ENCODE measurements at places on chromosomes 4 and X.

GRCh38 chrX:110795645-110796406 is at the start of gene CHRDL1:
CHRDL1 (minus strand) TSS chrX:110795817; CDS start chrX:110792181, 3,636 bp downstream.
- DNase-seq = no peak

- DNase-seq = no peak
Measured at GRCh38 chr4:139606579-139607501, 50.8 kb upstream of the SETD7 start.

DNA sequence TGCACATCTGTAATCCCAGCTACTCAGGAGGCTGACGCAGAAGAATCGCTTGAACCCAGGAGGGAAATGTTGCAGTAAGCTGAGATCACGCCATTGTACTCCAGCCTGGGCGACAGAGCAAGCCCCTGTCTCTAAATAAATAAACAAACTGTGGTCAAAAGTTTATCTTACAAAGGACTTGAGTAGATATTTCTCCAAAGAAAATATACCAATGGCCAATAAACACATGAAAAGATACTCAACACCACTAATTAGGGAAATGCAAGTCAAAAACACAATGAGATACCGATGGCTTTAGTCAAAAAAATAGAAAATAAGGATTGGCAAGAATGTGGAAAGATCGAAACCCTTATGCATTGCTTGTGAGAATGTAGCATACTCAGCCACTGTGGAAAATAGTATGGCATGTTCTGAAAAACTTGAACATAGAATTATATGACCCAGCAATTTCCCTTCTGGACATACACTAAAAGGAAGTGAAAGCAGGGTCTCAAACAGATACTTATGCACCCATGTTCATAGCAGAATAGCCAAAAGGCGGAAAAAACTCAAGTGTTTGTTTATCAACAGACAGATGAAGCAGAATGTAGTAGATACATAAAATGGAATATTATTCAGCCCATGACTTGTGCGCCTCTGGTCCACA is 2.0 kb upstream of the CFAP97 start:
- DNase-seq = no peak

GRCh38 chr4:129926936-129927335 is 831.0 kb downstream of the C4orf33 start:
- no peak for DNase-seq

DNA sequence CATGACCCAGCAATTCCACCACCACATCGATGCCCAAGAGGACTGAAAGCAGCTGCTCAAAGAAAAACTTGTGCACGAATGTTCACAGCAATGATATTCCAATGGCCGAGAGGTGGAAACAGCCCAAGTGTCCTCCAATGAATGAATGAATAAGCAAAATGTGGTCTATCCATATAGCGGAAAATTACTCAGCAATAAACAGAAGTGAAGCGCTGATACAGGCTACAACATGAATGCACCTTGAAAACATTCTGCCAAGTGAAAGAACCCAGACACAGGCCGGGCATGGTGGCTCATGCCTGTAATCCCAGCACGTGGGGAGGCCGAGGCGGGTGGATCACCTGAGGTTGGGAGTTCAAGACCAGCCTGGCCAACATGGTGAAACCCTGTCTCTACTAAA is 5.2 kb upstream of the SLC2A9 start:
- no peak for DNase-seq

DNA sequence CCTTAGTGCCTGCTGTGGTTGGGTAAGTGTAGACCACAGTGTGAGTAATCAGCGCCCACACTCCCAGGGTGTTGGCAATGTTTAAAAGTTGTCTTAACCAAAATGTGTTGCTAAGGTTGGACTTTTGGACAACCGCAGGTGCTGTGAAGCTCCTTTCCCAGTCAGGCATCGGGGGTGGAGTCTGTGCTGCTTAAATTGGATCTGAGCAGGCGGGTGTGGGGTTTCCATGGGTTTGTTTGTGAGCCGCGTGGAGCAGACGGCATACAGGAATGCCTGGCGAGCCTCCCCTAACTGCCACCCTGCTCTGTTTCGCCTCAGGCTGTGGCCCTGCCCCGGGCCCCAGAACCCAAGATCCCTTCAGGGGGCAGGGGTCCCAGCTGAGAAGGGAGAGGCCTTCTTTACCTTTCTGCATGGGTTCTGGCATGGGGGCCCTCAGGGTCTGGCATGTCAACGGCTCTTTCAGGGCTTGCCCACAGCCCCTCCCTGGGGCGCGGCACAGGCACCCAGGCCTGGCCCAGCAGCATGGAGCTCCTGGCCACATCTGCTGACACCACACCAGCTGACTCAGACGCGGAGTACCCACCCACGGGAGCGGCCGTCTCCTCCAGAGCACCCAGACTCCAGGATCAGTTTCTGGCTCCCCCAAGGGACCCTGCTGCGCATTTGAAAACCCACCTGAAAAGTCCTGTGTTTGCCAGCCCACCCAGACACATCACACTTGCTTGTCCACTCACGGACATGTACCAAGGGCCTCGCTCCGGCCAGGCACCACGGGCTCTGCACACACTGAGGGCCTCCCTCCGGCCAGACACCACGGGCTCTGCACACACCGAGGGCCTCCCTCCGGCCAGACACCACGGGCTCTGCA is 5.1 kb upstream of the SPON2 start:
- peak; percentile 27 for DNase-seq

DNA sequence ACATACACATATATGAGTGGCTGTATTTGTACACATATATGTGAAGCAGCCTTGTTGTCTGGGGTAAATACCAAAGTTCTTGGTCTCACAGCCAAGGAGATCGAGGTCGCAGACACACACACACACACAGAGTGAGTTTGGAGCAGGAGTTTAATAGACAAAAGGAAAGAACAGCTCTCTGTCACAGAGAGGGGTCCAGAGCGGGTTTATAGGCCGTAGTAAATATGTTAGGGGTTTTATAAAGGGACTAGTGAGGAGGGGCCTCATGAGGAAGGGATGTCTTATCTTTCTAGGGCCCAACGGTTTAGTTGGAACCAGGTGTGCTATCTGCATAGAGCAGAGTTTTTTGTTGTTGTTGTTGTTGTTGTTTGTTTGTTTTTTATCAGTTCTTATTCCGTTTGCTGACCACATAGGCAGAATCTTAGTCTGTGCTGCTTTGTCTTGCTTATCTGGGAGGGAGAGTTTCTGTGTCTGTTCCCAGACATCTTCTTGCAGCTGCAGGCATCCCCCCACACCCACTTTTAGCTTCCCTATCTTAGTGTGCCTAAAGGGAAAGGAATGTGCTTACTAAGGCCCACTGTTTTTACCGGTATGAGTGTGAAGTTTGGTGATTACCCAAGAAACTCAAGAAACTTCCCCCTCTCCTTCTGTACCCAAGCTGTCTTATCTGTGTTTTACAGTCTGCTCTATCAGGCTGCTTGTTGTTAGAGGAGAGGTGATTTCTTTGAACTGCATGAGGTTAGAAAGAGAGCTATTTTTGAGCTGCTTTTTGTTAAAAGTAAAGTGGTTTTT is 91.9 kb downstream of the TENT5D start:
- no peak for DNase-seq

DNA sequence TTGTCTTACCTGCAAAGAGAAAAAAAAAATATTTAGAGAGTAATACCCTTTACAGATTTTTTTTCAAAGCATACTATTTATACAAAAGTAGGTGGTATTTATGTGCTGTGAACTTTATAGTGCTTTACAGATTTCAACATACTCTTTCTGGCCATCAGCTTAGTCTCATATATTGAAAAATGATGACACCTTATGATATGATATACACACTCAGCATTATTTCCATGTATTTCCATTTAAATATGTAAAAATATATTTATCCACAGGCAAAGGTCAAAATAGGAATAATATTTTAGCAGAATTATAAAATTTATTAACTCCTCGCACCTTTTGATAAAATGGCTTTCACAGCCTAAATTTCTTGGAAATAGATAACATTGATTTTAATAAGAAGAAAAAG is 815.8 kb upstream of the EPHA5 start:
- DNase-seq = no peak

DNA sequence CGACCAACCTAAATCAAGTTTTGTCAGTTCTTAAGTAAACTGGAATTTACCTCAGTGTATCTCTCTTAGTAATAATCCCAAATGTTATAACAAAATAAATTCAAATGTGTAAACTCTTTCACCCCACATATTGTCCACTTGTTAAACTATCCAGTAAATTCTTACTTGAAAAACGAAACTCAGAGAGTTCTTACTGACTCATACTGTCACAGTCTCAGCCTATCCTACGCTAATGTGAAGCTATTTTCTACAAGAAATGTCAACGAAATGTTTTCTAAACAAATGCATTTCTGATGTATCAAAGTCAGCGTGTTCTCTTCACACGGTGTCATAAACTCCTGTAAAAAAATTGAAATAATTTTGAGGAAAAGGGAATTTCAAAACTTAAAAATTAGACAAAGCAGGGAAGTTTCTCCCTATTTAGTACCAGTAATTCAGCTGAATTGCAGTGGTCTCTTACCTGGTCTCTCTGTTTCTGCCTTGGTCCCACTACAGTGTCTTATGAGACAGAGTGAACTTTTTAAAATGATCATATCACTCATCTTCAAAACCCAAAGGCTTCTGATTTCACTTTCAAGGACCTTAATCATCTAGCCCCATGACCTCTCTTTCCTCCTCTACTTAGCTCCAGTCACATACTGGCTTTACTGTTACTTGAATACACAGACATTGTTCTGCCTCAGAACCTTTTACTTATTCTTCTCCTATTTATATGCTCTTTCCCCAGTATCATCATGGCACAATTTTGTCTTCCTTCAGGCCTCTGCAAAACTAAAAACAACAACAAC is 63.3 kb downstream of the DCAF8L1 start:
- DNase-seq = no peak

GRCh38 chrX:120310861-120311726 is at the start of gene TMEM255A:
TMEM255A (minus strand) TSS chrX:120311461; CDS start chrX:120311309, 152 bp downstream.
- no peak for DNase-seq

DNA sequence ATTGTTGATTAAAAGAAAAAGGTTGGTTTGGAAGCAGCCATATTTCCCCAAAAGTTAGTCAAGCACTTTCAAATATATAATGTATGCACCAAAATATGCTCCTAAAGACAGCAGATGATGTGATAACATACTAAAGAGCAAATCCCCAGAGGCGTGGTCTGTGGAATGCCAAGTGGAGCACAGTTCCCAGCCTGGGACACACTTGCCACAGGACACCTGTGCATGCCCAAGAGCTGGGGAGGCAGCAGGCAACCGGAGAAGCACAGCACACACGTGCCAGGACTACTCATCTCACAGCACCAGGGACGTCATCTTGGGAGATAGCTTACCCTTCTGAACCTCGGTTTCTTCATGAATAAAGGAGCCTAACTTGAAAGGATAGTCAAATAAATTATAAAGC is 12.5 kb downstream of the STX18 start:
- DNase-seq = no peak

GRCh38 chr4:141350122-141350905 is 129.6 kb downstream of the ZNF330 start:
- DNase-seq = no peak

GRCh38 chr4:10085386-10085785 is 31.2 kb downstream of the WDR1 start:
- DNase-seq = no peak

DNA sequence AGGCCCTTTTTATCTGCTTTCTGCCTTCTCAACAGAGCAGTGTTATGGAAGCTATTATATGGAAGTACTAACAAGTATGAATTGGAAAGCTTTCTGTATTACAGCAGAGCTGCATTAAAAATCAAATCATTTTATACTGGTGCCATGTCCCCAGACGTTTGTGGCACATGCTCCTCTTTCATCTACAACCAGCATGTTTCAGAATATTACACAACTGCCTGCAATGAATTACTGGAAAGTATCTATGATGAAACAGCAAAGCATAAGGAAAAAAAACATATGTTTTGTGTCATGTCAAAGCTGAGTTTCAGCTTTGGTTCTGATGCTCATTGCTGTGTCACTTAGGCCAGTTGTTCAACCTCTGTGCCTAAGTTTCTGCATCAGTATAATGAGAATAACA is 576.8 kb downstream of the GBA3 start:
- no peak for DNase-seq

- no peak for DNase-seq
Measured at GRCh38 chr4:86203176-86203575, 156.7 kb downstream of the MAPK10 start.

Data from activated CD8-positive, alpha-beta memory T cell treated with anti-CD3 and anti-CD28 coated beads for 1 hour (primary cell).